Gastrocnemius medialis (tissue), 4 donors: ENCODE measurements at places on chromosomes 5 and 9. TPM values are rescaled to one million over a fixed set of nuclear protein-coding genes. Genes with fewer than 3 reads are reported as not detected.

DNA sequence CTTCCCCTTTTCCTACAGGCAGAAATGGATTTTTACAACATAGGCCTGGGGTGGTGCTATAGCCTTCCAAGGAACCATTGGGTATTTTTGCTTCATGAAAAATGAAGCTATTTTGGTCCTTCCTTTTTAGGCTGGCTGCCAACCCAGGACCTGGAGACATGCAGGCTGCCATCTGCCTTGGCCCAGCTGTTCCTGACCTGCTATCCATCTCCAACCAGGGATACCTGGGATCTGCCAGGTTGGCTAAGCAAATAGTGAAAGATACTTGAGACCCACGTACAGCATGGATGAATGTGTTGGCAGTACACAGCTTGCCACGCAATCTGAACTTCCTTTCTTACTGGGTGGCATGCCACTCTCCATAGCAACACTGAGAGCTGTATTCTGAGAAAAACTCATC, 31.1 kb downstream of the MRPS27 start:
- peak; percentile 15 for DNase-seq

DNA sequence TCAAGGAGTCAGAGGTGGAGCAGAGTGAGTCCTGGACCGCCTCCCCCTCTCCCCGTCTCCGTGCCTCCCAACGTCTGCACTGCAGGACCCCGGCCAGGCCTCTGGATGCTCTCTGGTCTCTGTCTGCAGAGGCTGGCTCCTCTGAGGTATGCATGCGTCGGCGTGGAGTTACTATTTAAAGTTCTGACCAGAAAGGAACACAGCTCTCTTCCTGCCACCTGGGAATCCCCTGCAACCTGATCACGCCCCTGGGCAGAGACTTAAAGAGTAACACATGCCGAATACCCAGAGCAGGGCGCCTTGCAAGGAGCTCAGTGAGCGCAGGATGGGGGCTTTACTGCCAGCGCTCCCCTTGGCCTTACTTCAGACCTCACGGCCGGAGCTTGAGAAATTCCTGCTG, 16.0 kb downstream of the ANXA6 start:
- DNase-seq, result peak; percentile 73

DNA sequence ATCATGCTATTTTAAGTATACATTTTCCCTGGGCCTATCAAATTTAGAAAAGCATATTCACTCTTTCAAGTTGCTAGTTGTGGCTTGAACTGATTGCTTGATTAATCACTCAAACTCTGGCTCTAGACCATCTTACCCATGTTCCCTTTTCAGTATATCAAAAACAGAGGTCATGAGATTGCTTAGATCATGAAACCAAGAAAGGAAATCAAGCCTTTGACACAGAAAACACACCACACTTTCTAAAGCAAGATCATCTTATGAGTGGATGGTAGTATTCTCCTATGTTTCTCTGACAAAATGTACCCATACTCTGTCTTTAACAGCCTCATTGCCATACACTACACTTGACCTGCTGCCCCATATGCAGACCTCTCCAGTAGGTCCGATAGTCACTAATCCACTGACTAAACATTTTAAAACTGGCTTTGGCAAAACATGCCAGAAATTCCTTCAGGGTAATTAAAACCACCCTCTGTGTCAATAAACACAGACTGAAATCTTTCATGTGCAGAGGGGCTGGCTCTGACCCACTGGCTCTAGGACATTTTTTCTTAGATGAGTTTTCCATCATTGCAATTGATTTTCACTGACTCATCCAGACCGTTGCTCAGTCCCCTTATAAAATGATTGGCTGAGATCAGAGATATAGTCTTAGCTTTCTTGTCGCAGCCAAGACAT, 18.2 kb downstream of the PPP2R2B start:
- no peak for DNase-seq

The SPINK13 gene
- not detected for total RNA-seq

DNA sequence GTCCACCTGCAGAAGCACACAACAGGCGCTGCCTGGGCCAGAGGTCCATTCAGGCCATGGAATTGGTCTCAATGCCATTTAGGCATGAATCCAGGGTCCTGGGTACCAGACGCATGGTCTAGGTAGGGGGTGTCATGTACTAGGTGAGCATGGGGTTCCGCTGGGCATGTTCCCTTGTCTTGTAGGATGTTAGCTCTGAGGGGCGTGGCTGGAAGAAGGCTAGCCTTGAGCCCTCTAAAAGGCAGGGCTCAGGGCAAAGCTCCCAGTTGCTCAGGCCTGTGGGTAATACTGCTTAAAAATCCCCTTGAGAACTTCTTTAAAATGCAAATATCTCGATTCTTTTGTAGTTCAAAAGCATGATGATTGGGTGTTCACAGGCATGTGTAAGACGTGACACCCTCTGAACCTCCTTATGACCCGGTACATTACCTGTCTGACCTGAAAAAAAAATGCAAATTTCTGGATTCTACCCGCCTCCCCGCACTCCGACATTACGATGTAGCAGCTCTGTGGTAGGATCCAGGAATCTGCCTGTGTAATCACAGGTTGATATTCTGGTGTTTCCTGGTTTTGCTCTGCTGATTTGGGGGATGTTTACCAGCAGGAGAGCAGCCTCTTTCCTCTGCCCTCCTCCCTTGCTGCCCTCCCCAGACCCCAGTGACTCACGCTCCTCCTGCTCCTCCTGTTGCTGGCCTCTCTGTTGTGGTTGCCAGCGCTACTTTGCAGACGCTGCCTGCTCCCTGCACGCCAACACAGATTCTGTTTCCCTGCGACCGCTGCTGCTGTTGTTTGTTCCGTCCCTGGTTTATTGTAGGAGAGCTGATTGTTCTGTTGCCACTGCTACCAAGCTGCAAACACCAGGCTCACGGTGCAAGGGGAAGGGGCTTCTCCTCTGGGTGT, 5.7 kb downstream of the TMC1 start:
- DNase-seq, result peak; percentile 80

DNA sequence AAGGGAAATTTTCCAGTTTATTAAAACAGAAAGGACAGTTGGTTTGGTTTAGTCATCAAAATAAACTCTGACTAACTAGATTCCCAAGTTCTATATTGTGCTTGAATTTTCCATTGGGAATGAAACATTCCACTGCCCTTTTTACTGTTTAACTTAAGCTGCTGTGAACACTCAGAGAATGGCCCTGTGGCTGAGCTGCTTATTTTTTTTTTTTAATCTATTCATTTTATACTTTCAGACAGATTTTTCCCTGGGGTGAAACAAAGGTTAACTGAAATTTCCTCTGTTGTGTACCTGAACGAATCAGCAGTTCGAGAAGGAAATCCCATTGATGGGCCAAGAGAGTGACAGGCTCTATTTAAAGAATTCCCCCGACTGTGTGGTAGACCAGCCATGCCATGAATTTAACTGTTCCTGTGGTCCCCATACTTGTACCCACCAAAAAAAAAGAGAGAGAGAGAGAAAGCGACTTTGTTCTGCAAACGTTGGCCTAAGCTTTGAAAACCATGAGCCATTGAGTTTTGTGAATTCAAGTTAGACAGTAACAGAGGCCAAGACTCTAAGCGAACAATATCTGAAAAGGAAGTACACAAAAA, 138.7 kb upstream of the GRHPR start:
- no peak for DNase-seq

GRCh38 chr5:63233361-63233760, 654.7 kb downstream of the LRRC70 start:
- no peak for DNase-seq

DNA sequence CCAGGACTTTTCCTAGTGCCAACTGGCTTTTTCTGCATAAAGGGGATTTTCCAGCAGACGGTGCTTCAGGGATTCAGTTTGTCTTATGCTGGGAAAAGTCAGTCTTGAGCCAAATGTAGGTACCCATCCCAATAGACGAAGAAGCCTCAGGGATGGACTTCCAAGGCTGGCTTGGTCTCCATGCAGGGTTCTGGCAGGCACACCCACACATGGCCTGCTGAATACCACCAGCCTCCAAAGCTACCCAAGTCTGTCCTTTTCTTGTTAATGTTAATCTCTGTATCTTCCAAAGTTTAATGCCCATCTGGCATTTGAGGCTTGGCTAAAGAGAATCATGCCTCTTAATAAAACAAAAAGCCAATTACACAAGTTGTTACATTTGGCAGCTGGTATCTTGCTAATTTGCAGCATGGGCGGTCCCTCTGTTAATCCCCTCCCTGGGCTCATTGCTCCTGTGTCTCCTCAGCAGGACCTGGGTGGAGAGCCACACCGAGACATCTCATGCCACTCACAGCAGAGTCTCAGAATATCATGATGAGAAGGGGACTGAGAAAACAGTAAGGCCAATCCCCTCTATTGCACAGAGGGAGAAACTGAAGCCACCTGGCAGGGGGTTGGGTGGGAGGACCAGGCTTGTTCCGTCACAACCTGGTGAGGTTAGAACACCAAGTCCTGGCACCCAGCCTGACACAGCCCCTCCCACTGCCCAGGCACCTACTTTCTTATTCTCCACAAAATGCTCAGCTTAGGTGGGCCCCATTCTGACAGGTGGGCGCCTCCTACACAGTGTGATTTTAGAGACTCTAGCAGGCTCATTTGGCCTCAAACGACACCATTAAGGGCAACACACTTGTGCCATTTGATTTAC, 243.2 kb downstream of the FSTL4 start:
- no peak for DNase-seq
